ENCODE measurements at places on chromosomes 7 and 10.

DNA sequence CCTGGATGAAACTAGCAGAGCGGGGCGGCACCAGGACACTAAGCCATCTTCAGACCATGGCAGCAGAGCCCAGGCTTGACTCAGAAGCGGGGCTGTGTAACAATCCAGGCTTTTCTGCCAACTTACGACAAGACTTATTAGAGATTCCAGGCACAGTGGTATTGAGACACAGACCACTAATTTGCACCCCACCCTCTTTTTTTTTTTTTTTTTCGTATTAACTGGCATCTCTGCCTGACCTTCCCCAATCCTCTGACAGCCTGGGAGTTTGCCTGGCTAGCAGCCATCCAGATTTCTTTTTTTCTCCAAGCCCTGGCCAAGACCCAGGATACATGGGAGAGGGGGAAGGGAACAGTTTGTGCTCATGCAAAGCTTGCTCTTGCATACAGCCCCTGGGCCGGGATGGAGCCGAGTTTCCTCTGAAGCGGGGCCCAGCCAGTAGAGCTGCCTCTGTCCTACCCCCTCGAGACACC is 182.4 kb downstream of the PLXNA4 start:
- no peak for DNase-seq

DNA sequence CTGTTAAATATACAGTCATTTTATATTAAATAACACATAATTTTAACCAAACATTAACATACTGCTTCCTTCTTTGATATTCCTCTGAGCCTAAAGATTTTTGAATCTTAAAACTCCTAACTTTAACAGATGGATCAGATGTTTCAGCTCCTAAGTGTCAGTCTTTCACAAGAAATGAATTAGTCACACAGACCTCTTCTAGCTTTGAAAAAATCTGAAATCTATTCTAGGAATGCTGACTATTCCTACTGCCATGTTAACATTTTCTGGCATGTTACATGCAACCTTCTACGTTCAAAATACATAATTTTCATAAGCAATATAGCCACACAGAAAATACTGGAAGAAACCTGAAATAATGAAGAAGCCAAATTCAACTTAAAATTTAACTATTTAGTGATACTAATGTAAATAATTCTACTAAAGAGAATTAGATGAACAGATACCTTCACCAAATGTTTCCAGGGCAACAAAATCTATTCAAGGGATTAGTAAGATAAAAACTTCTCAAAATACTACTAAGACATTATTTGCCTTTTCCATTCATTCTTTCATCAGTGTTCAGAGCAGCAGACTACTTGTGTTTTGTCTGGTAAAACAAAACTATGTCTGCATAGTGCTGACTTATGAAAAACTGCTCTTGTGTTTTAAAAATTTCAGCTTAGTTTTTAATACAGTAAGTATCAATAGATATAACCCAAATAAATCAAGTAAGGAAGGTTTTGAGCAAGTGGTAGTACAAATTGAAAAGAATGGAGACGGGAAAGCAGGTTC is 9.2 kb downstream of the JMJD1C start:
- DNase-seq: no peak

GRCh38 chr7:23472556-23472955 is 2.3 kb upstream of the IGF2BP3 start:
- no peak for DNase-seq

GRCh38 chr10:98433881-98434732 is 12.6 kb downstream of the HPS1 start:
- no peak for DNase-seq

DNA sequence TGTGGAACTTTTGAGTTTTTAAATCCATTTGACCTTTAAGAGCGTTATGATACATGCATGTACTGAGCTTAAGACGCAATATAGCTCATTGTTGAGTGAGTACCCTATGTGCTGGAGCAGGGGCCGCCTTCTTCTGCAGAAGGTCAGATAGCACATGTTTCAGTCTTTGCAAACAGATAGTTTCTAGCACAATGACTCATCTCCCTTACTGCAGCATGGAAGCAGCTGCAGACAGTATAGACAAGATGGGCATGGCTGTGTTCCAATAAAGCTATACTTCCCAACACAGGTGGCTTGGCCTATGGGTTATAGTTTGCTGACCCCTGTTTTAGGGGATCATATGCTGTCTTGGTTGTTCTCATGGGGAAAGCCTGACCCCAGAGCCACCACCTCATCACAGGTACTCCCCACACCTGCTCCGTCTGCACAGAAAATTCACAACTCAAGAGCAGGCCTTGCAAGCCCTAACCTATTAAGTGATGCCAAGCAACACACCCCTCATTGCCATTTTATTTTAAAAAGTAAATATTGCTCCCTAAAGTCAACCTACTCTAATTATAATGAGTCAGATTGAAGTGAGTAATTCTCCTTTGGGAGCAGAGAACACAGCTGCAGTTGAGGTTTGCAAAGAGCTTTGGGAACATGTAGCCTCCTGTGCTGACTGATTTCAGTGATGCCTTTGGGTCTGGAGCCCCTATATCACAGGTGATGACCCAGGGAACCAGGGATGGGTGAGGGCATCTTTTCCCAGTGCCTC is 330.1 kb downstream of the PAXIP1 start:
- no peak for DNase-seq

DNA sequence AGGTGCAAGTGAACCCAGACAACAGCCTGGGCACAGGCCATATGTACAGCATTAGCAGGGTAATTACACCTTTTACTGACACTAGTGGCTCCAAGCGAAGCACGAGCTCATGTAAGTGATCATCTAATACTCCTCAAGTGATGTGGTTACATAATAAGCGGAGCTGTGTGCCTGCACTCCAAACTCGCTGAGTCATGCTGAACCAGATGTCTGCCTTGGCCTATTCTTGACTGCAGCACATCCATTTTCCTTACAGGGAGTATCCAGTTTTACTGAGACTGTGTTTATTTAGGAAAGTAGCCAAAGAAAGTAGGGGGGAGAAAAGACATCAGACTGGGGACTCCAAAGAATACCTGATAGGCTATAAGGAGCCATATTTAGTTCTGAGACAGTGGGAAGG is 90.1 kb downstream of the GRM3 start:
- no peak for DNase-seq

- no peak for DNase-seq
These were observed 154.9 kb downstream of the ADRA2A start for GRCh38 chr10:111231779-111232178.

- DNase-seq: no peak
These were observed 160.1 kb downstream of the GATA3 start for GRCh38 chr10:8214587-8214986.

- DNase-seq: no peak
These were observed 45.6 kb upstream of the TES start for GRCh38 chr7:116164552-116165306.

DNA sequence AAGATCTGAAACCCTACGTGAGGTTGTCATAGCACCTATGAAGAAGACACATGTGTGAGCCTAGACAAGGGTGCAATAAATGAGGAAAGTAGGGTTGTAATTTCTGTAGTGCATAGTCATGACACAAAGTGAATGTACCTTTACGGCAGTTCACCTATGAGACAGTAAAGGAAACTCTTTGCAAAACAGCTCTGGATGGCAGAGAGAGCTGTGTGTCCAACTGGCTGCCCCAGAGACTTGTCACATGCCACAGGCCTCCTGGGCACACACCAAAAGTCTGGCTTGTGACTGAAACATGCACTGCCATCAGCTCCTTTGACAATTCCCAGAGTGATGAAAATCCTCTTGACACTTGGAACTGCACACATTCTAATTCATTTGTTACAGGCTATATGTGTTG is 90.7 kb upstream of the NAMPT start:
- DNase-seq: no peak

DNA sequence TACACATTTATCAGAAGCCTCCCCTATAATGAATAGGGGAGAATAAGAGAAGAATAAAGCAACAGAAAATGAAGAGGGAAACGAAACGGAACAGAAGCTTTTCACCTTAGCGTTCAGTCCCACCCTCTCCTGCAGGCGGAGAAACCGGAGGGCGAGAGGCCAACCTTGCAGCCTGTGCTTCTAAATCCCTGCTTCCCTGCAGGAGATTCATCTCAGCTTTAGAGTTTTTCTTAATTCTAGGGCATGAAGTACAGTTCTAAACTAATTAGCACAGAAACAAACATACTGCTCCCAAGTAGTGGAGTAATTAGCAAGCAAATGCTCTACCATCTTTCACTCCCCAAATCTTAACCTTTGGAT is 107.2 kb downstream of the CUBN start:
- DNase-seq: no peak

- no peak for DNase-seq
These were observed 106.6 kb upstream of the KCNMA1 start for GRCh38 chr10:77744245-77744644.

DNA sequence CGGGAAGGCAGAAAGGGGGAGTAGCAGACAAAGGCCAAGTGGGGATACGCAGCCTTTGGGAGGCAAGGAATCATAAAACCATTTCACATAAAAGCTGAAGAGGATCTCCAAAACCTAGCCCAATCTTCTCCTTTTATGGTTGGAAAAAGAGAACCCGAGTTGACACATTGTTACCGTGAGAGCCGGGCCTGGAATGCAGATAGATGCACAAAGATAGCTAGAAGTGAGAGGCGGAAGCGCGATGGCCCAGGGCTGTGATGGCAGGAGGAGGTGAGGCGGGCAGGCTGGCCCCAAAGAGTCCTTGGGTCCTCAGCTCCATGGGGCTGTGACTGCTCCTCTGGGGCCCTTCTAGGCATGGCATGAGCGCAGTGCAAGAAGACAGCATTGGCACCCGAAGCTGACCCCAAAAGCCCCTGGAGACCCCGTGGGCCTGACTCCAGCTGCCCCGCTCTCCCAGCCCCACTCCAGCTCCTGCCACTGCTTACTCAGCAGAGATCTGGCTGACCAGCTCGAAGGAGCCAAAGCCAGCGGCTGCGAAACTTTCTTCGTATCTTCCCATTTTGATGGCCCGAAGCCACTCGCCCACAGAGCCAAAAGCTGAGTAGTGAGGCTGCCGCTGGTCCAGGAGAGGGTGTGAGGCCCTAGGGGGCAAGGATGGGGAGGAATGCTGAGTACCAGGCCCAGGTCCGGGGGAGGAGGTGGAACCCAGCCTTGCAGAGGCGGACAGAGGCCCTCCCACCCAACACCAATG is 22.5 kb downstream of the EPHB4 start:
- DNase-seq: no peak

DNA sequence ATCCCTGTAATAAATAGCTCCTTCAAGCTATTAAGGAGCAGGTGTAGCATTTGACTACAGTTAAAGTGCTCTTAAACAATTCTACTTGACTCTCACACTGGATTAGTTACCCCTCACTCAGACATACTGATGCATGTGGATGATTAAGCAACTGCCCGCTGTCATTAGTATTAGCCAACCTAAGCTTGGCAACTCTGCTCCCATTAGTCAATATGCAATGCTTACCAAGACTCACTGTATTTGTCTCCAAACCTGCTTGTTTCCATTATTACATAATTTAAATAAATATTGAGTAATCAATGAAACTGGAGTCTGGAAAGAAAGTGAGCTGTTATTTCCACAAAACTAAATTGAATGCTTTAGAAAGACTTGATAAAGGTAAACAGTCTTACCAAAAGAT is 144.0 kb upstream of the ASAH2 start:
- no peak for DNase-seq

- DNase-seq: no peak
These were observed 3.2 kb upstream of the NCOA4 start for GRCh38 chr10:46033602-46034011.

DNA sequence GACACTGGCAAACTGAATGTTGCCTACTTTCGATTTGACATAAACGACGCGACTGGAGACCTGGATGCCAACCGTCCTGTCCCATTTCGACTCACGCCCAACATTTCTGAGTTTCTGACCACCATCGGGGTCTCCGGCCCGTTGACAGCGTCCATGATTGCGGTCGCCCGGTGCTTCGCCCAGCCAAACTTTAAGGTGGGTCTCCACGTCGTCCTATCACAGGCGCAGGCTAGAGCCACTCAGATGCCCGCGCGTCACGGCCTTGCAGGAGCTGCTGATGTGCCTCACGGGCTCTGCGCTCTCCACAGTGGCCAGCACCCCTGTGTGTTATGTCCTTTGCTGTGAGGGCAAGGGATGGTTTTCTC is 132.6 kb downstream of the SMURF1 start:
- no peak for DNase-seq

DNA sequence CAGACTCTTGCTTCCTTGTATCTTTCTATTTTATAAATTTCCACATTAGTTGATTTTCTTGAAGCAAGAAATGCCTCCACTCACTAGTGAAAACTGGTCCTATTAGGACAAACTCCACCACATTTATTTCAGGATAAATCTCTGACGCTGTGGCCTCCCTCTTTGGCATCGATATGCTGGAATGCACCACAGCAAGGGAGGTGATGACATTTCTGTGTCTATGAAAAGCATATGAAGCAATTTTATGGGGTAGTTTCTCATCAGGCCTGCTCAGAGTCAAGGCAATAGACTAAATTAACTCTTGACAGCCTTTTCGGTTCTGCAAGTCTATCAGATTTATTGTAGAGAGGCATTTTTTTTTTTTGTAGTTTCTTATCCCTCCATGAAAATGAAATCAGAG is 304.4 kb downstream of the ZEB1 start:
- no peak for DNase-seq

DNA sequence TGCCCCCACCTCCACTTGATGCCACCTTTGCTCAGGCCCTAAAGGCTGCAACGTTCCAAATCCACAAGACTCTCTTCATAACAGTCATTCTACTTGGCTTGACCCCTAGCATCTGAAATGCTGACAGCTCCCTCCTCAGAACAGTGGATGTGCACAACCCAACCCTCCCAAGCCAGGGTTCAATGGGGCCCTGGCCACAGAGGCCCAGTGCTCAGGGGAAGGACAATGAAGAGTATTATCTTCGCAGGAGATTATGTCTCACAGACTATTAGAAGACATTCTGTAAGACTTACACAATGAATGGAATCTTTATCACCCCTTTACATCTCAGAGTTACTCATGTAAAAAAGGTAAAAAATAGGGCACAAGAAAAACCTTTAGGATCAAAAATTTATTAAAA is 20.4 kb downstream of the ERCC6 start:
- DNase-seq: no peak

DNA sequence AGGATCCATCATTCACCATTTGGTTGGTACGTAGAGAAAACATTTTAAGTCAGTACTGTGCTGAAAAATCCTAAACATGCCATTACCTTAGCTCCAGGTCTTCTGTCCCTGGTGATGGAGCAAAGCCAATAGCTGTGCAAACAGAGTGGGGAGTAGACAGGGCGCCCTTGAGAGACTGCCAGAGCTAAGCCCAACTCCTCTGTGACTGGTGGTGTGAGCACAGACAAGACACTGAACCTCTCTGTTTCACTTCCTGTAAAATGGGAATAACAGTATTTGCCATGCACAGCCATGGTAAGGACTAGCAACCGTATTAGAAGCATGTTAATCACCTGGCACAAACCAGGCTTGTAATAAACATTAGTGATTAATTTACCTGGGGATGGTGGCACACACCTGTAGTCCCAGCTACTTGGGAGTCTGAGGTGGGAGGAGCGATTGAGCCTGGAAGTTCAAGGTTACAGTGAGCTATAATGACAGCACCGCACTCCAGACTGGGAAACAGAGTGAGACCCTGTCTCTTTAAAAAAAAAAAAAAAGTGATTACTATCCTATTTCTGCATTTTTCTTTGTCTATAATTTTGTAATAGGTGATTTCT is 28.7 kb downstream of the LYZL1 start:
- no peak for DNase-seq

- DNase-seq: no peak
These were observed 110.6 kb downstream of the CCDC3 start for GRCh38 chr10:12890958-12891357.

Measured in stimulated activated CD4-positive, alpha-beta T cell treated with anti-CD3 and anti-CD28 coated beads, Interleukin-2, amount 100 ng/mL, for 24 hours (primary cell).